NCI-H1092 treated with DMSO at 0.1 percent for 48 hours (cell line): ENCODE measurements at places on chromosomes 16 and 17.
A peak's percentile ranks its signal among the peaks of the same experiment; 100 is the strongest.

- DNase-seq, result no peak
Measured at GRCh38 chr16:54268340-54268739, 18.2 kb downstream of the IRX3 start.

- DNase-seq, result no peak
Measured at GRCh38 chr16:85588562-85589503, 24.3 kb upstream of the GSE1 start.

GRCh38 chr17:56601591-56601990, 8.1 kb downstream of the NOG start:
- no peak for DNase-seq

DNA sequence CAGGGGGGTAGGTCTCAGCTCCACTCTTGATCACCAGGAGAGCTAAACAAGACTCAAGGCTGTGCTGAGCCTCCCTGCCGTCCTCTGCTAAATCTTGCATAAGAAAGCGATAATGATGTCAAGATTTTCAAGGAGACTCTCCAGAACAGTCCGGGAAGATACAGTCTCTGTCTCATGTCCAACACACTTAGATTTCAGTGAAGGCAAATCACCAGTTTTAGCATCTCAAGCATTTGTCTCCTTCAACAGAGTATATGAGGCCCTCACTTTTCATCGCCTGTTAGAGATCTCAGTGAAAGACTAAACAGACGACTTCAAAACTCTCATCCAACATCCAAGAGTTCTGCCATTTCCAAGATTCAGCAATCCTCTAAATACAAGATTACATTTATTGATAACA, 13.6 kb downstream of the CDYL2 start:
- DNase-seq, result no peak

DNA sequence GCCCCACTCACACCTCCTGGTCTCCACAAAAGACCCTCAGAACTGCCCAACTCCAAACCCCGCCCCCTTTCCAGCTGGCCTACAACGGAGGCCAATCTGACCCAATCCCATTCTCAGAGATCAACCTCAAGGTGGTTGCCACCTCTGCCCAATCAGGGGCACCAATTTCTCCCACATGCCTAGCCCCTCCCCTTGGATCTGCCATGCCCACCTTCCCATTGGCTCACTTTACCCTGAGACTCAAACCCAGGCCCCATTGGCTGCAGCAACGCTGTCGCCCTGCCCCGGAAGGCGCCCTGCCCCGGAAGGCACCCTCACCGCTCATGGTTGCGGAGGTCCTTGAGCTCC, 10.6 kb downstream of the ZNF668 start:
- no peak for DNase-seq

DNA sequence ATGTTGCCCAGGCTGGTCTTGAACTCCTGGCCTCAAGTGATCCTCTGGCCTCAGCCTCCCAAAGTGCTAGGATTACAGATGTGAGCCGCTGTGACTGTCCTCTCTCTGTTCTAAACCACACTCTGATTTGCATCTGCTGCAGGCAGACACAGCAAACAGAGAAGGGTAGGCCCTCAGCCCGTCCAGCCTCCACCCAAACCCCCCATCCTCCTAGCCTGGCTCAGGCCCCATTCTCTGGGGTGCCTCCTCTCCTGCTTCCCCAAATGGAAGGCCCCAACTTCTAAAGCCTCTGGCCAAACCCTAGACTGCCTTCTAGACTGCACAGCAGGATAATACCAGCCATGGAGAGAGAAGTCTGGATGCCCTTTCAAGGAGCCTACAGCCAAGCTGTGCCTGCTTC, 4.1 kb upstream of the GFAP start:
- DNase-seq, result no peak

GRCh38 chr16:88383401-88384221, 852 bp downstream of the ZNF469 start:
- DNase-seq, result no peak

GRCh38 chr17:7294614-7295153, at the start of gene YBX2:
Gene YBX2 (minus strand): TSS chr17:7294639. CDS start chr17:7294500, 139 bp downstream.
- DNase-seq, result peak; percentile 77

DNA sequence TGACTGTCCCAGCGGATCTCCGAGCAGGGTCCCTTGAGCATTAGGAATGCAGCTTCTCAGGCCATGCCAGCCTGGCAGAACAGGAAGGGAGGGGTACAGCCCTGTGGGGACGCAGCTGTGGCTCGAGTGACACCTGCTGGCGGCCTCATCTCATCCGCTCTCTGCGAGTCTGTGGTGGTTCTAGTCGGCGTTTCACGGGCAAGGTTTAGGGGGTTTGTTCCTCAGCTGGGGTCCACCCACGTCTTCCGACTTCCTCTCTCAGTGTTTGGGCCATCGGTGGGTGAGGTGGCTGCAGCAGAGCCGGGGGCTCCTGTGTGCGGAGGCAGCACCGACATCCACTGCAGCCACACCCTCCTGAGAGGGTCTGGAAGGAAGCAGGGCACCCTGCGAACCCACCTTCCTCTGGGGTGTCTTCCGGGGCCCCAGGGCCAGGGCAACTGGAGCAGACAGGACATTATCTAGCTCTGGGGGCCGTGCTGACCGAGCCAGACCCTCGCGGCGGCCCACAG, 33.3 kb downstream of the JPH3 start:
- DNase-seq, result peak; percentile 64

GRCh38 chr16:30076276-30076791, 540 bp downstream of the PPP4C start:
- no peak for DNase-seq

GRCh38 chr17:72931163-72931562, 161.3 kb downstream of the SLC39A11 start:
- DNase-seq, result no peak

DNA sequence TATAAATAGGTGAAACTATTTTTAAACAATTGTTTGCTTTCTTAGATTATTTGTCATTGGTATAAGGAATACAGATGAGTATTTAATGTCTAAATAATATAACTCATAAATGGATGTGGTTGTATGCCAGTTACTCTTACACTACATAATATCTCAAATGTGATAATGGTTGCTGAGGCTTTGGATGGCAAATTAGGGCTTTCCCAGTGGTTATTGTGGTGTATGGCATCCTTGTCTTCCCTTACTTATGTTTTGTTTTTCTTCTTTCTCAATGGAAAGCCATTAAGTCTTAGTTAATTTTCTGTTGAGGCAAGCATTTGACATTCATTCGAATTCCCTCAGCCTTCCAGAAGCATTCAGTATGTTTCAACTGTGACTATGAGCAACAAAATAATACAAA, 10.5 kb downstream of the OMG start:
- no peak for DNase-seq

- peak; percentile 42 for DNase-seq
Measured at GRCh38 chr17:79305768-79306423, 231.3 kb downstream of the ENGASE start.

DNA sequence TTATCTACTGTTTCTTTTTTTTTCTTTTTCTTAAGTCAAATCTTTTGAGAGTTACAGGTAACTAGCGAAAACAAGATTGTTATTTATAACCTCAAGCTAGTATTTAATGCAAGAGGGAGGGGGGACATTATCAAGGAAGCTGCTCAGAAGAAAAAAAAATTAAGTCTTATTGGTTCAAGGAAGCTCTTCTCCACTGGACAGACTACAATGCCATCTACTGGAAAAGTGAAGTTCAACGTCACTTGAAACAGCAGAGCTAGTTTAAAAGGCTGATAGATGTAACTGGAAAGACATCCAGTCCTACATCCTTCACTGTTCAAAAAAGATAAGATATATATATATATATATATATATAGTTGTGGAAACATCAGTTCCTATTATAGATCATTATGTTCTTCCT, 418.0 kb upstream of the PSMD7 start:
- peak; percentile 77 for DNase-seq

- no peak for DNase-seq
Measured at GRCh38 chr16:27410761-27411160, 8.8 kb downstream of the IL21R start.

DNA sequence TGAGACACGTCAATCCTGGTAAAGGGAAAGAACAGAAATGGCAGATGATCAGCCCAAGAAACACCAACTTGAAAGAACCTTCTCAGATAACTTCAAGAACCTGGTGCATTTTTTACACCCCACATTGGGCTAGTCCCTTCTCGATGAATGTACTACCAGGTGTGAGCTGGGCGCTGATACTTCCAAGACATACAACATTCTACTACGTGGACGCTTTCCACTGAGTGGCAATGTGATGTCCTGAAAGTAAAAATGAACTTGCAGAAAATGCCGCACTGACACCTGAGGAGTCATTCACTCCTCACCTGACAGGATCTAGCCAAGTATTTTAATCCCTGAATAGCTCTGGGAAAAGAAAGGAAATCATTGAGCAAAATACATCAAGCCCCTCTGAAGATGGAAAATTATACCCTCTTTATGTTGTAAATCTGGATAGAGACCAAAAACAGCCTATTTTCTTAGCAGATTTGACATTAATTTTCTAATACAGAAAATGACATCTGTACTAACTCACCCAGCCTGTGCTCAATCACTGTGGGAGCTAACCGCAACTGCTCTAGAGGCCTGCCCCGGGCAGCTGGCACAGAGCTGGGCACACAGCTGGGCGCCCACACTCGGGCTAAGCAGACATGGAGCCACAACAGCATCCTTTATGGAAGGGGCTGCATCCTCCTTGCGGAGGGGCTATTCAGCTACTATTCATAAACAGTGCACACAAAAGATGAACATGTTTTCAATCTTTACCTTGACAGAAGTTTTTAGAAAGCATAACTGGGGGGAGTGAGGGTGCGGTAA, 16.2 kb downstream of the SNN start:
- no peak for DNase-seq

DNA sequence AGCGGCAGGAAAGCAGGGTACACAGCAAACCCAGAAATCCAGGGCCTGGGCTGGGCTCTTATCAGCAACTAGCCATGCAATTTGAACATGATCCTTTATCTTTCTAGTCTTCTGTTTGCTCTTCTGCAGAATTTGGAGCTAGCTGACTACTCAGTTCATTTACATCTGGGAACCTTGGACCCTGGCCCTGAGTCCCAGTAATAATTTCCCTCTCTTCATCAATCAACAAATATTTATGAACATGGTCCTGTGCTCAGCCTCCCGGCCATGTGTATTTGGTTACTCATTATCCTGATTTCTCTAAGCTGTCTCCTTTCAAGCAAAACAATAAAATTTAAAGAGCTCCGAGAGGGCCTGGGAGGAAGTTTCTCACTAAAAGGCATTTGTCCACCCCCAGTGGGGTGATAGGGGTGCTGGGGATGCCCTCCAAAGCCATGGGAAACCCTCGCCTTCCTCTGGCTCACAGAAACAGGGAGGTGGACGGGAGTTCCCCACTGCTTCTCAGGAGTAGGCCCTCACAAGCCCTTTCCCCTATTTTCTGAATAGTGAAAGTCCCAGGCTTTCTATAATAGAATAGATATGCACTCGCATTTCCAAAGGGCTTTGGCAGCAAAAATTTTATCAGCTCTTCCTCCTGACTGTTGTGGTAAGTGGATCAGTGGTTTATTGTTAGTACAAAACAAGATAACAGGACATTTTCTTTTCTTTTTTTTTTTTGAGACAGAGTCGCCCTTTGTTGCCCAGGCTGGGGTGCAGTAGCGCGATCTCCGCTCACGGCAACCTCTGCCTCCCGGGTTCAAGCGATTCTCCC, 6.9 kb upstream of the WDR59 start:
- DNase-seq, result peak; percentile 27

GRCh38 chr17:80465327-80465974, 11.0 kb downstream of the NPTX1 start:
- DNase-seq, result no peak

GRCh38 chr17:53722407-53722806, 100.3 kb upstream of the KIF2B start:
- DNase-seq, result no peak

DNA sequence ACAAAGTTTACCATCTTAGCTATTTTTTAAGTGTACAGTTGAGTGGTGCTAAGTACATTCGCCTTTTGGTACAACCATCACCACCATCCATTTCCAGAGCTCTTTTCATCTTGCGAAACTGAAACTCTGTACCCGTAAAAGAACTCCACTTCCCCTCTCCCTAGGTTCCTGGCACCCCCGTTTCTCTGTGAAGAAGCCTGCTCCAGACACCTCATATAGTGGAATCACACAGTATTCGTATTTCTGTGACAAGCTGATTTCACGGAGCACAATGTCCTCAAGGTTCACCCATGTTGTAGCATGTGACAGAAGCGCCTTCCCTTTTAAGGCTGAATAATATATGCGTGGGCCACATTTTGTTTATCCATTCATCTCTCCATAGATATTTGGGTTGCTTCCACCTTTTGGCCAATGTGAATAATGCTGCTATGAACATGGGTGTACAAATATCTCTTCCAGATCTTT, 54.2 kb upstream of the MAP3K14 start:
- no peak for DNase-seq

DNA sequence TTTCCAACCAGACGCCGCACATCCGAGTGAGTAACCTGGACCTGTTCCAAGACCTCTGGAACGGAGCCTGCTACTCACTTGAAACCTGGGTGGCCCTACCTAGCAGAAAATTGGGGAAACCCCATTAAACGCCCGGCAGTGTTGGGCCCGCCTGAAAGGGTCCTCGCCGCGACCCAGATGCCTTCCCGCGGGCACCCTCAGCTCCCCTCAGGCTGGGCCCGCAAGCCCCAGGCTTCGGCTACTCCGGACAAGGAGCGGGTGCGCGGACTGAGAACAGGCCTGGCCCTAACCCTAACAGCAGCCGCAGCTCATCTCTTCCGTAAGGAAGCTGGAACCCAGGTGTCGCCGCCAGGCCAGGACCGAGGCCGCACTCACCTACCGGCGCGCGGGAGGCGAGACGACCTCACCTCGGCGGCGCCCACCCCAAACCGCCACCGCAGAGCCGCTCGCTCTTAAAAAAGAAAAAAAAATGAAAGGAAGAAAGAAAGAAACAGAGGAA, 344 bp downstream of the PSME3IP1 start:
- no peak for DNase-seq

GRCh38 chr17:19933221-19933620, 44.4 kb downstream of the AKAP10 start:
- no peak for DNase-seq

GRCh38 chr17:38885044-38885727, 15.3 kb downstream of the LASP1 start:
- DNase-seq, result no peak

- DNase-seq, result no peak
Measured at GRCh38 chr16:87351320-87351698, 32.3 kb downstream of the FBXO31 start.

DNA sequence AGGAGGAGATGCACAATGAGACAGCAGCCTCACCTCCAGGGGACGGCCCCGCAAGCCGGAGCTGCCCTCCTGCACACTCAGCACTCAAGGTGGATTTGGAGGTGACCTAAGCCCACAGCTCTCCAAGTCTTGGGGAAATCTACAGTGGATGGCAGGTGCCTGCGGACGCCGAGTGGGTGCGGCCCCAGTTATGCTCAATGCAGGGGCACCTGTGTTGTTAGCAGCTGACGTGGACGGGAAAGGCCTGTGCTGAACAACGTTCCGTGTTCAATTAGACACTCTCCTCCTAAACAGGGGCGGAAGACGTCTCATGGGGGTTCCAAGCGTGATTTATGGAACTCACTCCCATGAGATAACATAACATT, 22.0 kb upstream of the METRNL start:
- no peak for DNase-seq

DNA sequence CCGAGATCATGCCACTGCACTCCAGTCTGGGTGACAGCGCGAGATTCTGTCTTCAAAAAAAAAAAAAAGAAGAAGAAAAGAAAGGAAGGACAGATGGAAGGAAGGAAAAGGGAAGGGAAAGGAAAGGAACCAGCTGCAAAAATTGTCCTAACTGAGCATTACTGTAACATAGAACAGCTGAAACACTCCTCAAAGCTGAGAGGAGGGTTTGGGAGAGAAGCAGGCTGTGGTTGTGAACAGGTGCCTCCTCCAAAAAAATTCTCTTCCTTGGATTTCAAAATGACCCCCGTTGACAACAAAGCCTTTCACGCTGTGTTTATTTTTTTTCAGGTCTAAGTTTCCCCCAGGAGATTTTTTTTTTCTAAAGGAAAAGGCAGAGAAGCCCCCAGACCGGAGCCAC, 541.4 kb downstream of the WWOX start:
- DNase-seq, result no peak
